ENCODE measurements at places on chromosomes 16 and 17.

DNA sequence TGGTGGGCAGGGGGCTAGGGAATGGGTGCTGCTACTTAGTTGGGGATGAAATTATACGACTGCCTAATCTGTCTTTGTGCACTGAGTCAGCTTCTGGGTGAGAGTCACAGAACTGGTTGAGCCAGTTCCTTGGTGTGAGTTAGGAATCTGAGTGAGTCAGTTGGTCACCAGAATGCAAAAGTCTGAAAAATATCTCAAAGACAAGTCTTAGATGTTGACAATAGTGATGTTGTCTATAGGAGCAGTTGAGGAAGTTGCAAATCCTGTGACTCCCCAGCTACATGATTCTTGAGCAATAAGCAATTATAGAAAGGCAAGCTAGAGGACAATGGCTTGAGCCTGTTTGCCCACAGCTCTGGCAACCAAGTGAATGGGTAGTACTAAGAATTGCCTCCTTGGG lies 399.2 kb downstream of the CNTNAP4 start:
- DNase-seq = no peak

DNA sequence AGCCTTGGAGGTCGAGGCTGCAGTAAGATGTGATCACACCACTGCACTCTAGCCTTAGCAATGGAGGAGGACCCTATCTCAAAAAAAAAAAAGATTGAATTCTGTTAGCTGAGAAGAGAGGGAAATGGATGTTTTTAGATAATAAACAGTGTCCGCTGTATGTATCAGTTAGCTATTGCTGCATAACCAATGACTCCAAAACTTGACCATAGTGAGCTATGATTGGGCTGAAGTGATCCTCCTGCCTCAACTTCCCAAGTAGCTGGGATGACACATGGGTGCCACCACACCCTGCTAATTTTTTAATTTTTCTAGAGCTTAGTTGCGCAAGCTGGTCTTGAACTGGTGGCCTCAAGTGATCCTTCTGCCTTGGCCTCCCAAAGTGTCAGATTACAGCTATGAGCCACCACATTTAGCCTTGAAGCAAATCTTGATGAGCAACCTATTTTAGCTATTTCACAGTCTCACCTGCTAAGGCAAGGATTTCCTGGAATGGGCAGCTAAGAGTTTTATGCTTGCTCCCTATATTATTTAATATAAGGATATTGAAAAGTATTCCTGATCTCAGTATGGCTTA lies 68.3 kb upstream of the ATF7IP2 start:
- DNase-seq = no peak

DNA sequence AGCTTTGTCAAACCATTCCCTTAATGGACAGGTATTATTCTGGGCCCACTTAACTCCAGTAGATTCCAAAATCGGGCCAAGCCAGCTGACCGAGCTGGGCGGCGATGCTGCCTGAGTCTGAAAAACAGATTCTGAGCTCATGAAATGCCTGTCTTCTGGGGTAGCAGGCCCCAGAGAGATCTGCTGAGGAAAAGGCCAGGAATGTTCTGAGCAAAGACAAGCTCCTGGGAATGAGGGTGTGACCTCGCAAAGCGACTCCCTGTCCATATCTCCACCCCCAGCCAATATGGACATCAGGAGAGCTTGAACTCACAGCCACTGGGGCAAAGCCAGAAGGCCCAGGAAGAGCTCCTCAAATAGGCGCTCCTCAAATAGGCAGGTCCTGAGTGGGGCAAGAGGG lies 23.7 kb downstream of the ZNF423 start:
- no peak for DNase-seq

- no peak for DNase-seq
Measured at GRCh38 chr17:61310590-61310989, 89.1 kb upstream of the TBX2 start.

GRCh38 chr17:80833952-80834892 lies 157.4 kb upstream of the CHMP6 start:
- no peak for DNase-seq

DNA sequence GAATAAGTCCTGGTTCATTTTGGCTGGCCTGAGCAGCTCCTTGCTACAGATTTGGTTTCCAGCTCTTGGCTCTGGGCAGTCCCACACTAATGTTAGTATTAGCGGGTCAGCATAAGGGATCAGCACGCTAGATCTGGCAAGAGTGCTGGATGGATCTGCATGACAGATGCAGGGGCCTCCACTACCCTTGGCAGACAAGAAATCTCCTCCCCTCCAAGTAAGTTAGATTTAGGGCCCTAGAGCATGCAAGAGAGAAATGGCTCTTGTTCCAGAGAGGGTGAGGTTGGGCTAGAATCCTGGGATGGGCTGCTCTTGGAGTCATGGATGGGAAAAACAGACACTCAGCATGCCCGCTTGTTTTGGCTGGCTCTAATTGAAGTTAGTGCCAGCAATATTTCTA lies 414.3 kb downstream of the RBFOX1 start:
- no peak for DNase-seq

DNA sequence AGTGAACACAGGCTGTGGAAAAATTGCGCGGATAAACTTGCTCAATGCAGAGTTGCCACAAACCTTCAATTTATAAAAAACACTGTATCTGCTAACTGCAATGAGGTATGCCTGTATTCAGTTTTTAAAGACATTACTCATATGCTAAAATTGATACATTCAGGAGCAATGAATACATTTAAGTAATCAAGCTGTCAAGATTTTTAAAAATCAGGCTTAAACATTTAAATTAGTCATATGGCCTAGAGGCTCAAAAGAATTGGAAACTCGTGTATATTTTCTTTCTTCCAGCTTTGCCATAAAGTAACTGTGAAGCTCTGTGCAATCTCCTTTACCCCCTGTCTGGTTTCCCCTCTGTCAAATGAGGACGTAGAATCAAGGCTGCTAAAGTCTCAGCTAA lies 4.1 kb downstream of the SYNRG start:
- DNase-seq = no peak

DNA sequence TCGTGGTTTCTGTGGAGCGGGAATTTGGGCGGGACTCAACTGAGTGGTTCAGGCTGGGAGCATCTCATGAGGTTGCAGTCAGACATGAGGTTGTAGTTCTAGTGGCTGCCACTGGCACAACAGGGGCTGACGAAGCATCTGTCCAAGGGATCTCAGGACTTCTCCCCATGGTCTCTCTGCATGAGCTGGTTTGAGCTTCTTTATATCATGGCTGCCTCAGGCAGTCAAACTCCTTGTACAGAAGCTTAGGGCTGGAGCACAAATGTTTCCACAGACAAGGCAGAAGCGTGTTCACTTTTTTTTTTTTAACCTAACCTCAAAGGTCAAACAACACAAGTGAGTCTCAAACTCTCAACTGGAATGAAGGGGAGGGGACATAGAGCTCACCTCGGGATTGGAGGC lies 243.3 kb downstream of the MSI2 start:
- DNase-seq = no peak

GRCh38 chr16:27364493-27365141 lies 37.4 kb upstream of the IL21R start:
- no peak for DNase-seq

- DNase-seq = no peak
Measured at GRCh38 chr17:12545877-12546513, 119.7 kb upstream of the MYOCD start.

- no peak for DNase-seq
Measured at GRCh38 chr17:9330141-9330540, 245.5 kb downstream of the STX8 start.

DNA sequence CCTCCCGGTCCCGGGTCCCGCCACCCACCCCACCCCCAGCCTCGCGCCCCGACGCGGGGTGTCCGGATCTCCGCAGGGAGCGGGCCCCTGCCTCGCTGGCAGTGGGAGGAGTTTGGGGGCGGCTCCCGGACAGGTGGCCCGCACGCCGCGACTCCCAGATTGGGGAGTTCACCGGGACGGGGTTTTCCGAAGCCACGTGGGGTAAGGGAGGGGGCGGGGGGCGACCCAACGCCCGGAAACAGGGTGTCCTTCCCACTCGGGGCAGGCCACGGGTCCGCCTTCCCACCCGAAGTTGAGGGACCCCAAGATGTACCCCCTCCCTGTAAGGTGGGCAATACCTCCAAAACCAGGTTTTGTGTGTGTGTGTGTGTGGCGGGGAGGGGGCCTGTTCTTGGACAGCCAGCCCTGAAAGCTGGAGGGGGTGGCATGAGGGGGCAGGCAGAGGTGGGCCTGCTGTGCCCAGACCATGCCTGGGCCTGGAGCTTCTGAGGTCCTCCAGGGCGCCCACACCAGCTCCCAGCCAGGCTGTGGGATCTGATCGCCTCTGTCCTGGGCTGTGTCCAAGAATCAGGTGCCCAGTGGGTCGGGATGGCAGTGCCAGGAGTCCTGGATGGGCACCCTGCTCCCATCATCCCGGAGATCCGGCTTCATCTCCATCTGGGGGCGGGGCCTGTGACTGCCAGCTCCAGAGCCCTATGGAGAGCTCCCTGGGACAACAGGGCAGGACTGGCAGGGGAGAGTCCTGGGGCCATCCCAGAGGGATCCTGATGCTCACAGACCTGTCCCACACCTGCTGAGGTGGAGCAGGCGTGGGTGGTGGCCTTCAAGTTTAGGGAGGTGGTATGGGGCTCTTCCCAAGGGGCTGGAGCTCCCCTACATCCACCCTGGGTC lies 767 bp downstream of the SYNGR2 start:
- DNase-seq = no peak

- no peak for DNase-seq
Measured at GRCh38 chr16:68000450-68000849, 1.2 kb upstream of the DPEP2 start.

- DNase-seq = peak; percentile 84
Measured at GRCh38 chr17:50482516-50482915, 3.9 kb downstream of the RSAD1 start.

DNA sequence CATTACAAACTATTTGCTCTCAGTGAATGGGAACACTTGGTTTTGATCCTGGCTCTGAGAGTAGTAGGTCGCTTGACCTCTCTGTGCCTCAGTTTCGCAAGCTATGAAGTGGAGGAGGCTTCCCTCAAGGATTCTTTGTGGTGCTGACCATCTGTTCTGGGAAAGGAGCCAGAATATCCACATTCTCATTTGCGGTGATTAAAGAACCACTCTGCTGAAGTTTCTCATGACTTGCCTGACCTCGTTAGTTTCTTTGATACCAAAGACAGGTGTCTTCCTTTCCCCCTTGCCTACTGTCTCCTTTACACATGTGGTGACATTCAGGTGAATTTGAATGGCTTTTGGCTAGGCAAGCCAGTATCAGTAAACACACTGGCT lies 116.0 kb downstream of the SNX29 start:
- no peak for DNase-seq

- DNase-seq = no peak
Measured at GRCh38 chr16:2323701-2324100, 16.8 kb downstream of the ABCA3 start.

GRCh38 chr16:24085666-24086065 lies 170.5 kb upstream of the CACNG3 start:
- DNase-seq = no peak

DNA sequence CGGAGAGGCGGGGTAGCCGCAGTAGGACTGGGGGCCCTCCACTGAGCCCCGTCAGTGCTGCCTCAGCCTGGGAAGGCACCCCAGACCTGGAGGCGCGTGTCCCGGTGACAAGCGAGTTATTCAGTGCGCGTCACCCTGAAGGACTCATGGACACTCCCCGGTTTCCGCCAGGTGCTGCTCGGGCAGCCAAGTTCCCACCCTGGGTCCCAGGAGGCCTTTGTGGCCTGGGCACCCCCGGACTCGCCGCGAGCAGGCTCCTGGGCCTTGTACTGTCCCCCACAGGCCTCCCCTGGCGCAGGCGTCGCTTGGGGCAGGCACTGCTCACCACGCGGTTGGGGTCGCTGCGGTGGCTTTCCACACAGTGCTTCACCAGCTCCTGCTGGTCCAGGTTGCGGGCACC lies 7.6 kb downstream of the RNF166 start:
- no peak for DNase-seq

- no peak for DNase-seq
Measured at GRCh38 chr17:37399265-37399803, 7.3 kb downstream of the ACACA start.

- DNase-seq = no peak
Measured at GRCh38 chr16:74770831-74771526, 3.6 kb downstream of the FA2H start.

DNA sequence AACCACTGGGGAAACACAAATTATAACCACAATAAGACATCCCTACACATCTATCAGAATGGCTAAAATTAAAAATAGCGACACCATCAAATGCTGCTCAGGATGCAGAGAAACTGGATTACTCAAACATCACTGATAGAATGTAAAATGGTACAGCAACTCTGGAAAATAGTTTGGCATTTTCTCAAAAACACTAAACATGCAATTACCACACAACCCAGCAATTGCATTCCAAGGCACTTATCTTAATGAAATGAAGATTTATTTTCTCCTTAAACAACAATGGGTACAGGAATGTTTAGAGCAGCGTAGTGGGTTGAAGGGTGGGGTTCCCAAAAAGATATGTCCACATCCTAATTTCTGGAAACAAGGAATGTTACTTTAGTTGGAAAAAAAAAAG lies 309.0 kb upstream of the PMFBP1 start:
- no peak for DNase-seq
